Cortex of kidney (tissue), 1 donor: ENCODE measurements at places on chromosomes 6 and 20.

DNA sequence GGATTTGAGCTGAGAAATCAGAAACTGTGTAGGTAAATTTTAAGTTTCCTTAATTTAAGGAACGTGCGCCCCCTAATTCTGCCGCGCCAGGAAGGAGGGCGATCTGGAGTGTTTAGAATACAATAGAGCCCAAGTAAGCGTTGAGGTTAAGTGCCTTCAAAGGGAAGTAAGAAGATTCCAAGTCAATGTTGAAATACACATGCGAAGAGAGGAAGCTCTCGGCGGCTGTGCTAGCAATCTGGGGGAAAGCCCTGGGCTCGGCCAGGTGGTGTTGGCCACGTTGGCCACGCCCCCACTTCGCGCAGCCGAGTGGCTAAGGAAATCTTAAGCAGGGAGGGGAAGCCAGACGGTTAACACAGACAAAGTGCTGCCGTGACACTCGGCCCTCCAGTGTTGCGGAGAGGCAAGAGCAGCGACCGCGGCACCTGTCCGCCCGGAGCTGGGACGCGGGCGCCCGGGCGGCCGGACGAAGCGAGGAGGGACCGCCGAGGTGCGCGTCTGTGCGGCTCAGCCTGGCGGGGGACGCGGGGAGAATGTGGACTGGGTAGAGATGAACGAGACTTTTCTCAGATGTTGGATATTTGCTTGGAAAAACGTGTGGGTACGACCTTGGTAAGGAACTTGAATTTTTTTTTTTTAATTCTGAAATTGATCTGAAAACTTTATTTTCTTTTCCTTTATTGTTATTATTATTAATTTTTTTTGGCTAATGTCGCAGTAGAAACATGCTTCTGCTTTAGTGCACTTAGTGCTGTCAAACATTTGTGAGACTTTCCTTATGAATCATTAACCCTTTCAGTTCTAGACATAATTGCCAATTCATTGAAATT lies at the start of gene PRDM1:
TSS of gene PRDM1 (plus strand) at position 353 of the 830 bp plus-strand sequence. CDS start at position 571, 218 bp downstream.
- no peak for DNase-seq

DNA sequence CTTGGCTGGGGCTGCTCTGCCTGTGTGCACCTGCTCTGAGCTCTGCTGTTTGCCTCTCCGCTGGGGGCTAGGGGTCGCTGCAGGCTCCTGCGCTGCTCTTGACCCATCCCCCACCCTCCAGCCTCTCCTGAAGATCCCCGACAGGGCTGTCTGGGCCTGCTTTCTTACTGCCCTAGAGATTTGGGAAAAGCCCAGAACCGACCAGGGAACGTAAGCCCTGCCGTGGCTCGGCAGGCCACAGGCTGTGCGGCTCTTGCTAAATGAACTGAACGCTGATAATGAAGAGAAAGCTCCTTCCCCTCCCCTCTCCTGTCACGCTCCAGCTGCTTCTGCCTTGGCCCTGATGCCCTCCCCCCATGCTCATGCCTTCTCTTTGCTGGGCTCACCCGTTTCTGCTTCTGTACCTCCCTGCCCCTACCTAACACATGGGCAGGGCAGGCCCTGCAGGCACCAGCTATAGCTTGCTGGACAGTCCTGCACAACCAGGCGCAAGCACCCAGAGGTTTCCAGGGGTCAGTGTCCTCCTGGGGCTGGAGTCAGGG lies 32.0 kb upstream of the PCMTD2 start:
- no peak for DNase-seq

GRCh38 chr6:85419046-85419759 lies 30.7 kb upstream of the NT5E start:
- no peak for DNase-seq

GRCh38 chr20:63254606-63255384 lies 532 bp upstream of the NKAIN4 start:
- DNase-seq, result no peak

- DNase-seq, result no peak
Measured at GRCh38 chr6:101845621-101846020, 452.1 kb downstream of the GRIK2 start.

- DNase-seq, result no peak
Measured at GRCh38 chr6:70304616-70305015, 1.7 kb upstream of the COL9A1 start.

GRCh38 chr6:91782802-91783201 lies 1195.9 kb upstream of the MAP3K7 start:
- DNase-seq, result no peak

DNA sequence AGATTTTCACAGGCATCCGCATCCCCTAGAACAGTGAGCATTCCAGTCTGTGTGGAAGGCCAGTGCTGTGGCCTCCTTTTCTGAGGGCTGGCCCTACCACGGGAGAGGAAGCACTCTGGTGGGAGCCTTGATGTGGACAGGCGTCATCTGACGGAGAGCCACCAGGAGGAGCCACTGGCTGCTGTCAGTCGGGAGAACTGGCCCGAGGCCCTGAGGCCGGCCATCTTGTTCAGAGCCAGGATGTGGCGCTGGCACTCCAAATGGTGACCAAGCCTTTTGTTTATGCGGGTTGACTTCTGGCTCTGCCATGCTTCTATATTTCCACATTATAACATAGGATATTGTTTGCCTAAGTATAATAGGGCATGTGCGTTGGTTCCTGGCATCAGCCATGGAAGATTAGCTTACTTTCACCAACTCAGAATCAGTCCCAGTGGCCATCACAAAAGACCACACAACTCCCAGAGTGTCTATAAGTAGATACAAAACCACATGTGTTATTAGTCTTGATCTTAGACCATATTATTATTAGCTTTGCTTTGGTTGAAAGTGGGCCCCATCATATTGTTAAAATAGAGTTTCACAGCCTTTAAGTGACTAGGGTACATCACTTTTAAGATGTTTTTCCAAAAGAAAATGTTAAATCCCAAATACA lies 273.9 kb upstream of the TAB2 start:
- no peak for DNase-seq

- DNase-seq, result no peak
Measured at GRCh38 chr6:147268254-147268653, 64.0 kb downstream of the STXBP5 start.

DNA sequence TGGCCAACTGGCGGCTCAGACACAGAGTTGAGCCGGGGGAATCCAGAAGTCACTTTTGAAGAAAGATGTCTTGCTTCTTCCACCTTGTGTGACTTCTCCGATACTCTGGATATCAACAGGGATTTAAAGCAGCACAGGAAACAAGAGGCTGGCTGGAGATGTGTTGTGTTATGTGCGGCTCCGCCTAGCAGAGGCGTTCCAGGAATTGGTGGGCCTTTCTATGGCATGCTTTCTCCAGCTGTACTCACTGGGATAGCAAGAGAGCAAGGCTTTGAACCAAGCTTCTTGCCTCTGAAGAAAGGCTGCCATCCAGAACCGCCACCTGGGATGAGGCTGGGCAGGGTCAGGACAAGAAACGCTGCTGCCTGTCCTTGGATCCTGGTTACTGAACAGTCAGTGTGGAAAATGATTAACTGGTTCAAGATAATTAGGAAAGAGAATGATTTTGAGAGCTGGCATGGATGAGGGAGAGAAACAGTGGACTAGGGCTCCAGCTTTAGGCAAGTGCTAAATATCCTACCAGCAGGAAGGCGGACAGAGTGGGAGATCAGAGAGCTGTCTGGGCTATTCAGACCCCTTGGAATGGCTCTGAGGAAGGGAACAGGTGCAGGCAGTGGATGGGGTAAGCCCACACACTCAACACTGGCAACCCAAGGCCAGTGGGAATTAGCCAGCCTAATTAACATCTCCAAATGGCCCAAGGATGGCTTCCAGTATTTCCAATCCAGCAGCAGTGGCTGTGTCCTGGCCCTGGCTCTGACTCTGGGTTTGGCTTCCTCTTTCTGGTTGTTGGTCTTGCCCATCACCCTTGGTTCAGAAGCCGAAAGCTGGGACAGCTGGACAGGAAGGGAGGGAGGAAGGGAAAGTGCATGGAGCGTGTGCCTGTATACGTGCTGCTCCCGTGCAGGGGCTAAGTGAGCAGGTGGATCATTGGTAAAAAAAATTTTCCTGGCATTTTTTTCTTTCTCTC lies 31.9 kb downstream of the INSM1 start:
- no peak for DNase-seq

DNA sequence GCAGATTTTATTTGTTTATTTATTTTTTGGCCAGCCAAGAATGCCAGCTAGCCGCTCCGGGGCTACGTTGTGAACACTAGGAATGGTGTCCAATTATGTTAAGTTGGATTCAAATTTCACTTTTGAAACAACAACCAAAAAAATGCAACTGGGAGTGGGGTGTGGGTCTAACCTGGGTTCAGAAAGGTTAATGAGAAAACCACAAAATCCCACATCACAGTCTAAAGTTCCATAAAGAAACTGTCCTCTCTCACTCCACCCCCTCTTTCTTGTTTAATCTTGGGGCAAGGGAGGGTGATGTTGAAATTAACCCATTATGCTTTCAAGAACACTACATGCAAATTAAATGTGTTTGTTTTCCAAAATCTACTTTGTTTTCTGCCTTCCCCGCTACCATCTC lies 77.2 kb downstream of the LINC00237 start:
- DNase-seq, result no peak

DNA sequence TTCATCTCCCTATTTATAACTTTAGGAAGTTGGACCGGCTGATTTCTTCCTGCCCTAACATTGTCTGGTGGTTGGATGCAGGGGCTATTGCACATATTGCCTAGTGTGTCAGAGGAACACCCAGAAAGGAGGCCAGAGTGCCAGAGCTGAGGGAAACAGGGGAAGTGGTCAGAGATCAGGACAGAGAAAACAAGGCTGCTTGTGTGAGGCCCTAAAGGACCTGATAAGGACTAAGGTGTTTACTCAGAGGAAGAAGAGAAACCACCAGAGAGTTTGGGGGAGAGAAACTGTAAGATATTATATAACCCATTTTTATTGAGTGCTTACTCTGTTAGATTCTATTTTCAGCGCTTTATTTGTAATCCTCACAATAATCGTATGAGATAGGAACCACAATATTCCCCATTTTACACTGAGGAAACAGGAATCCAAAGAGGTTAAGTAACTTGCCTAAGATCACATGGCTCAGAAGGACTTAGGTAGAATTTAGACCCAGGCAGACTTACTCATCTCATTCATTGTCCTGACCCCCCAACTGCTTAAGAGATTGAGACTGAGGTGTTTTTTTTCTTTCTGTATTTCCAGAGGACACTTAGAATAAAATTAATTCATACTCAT lies 54.0 kb upstream of the REV3L start:
- no peak for DNase-seq

GRCh38 chr20:3081641-3082040 lies 2.9 kb downstream of the AVP start:
- DNase-seq, result no peak

GRCh38 chr20:31803552-31804291 lies 15.4 kb upstream of the MYLK2 start:
- no peak for DNase-seq

DNA sequence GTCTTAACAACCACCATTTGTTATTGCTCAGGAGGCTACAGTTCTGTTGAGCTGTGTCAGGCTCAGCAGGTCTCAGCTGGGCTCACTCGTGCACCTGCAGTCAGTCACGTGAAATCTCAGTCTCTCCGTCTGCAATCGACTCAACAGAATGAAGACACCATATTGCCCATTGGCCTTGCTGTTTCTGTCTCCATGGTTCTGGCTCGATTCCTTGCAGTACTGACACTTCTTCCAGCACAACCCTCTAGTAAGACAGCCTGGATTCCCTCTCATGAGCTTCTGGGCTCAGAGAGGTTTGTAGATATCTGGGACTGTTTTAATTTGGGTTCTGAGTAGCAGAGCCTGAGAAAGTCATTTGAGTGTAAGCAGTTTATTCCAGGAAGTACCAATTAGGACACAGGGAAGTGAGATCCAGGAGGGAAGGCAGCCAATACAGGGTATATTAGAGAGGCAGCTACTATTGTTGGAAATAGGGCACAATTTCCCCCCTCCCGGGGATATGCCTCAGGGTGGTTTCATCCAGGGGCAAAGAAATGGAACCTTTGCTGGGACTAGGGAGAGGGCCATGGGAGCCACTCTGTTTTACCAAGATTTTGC lies 87.4 kb upstream of the RALGAPA2 start:
- DNase-seq, result no peak

- no peak for DNase-seq
Measured at GRCh38 chr6:158648682-158649131, 1.1 kb upstream of the SYTL3 start.

GRCh38 chr6:34018026-34018425 lies 127.9 kb downstream of the GRM4 start:
- no peak for DNase-seq

DNA sequence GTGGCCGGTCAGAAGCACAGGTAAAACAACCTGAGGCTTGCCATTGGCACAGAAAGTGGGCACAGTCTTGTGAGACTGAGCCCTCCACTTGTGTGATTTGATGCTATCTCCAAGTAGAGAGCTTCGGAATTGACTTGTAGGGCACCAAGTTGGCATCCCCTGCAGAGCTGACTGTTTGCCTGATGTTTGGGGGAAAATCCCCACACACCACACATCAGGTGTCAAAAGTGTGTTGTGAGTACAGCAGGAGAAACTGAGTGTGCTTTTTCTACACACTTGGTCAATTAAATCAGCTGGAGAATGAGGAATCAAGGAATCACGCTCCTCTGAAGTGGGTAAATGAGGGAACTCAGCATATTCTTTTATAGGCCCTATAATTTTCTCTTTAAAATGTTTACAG lies 989 bp downstream of the SERINC3 start:
- DNase-seq, result no peak

GRCh38 chr6:7112741-7113313 lies 5.1 kb downstream of the RREB1 start:
- no peak for DNase-seq
